Effector memory CD4-positive, alpha-beta T cell (primary cell): ENCODE measurements at places on chromosomes 3 and 15.

- no peak for DNase-seq
Observed at GRCh38 chr3:166489826-166490225, 652.6 kb upstream of the BCHE start.

- no peak for DNase-seq
Observed at GRCh38 chr3:46993986-46994385, 14.5 kb downstream of the NBEAL2 start.

DNA sequence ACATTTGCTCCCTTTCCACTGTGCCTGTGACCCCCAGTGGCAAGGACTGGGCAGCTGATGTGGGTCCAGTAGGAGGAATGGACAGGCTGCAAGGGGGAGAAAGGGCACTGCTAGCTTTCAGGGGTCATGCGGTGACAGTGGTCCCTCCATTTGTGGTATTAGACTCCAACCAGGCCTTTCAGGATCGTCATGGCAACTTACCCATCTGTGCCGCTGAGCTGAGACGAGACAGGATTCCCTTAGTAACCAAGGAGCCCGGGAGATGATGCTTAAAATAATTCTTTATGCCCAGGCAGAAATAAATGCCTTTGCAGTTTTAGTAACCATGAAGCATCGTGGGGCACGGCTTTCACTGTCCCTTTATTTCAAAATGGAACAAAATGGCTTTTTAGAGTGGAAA lies 15.9 kb upstream of the MRPL3 start:
- no peak for DNase-seq

DNA sequence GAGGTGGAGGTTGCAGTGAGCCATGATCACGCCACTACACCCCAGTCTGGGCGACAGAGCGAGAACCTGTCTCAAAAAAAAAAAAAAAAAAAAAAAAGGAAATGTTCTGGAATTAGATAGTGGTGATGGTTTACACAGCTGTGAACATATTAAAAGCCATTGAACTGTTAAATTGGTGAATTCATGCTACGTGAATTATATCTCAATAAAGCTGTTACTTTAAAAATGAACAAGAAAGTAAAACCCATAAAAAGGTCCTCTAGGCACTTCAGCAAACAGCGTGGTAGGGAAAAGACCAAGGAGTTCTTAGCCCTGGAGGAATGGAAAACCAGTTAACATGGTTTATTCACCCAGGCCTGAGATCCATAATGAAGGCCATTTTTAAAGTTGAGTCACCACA lies 180.1 kb downstream of the ATG7 start:
- DNase-seq = no peak

GRCh38 chr15:98937413-98938104 lies 70.0 kb downstream of the PGPEP1L start:
- no peak for DNase-seq

GRCh38 chr3:28171962-28172361 lies 69.5 kb upstream of the CMC1 start:
- no peak for DNase-seq

GRCh38 chr3:10309736-10310135 lies 11.2 kb downstream of the SEC13 start:
- DNase-seq = no peak

DNA sequence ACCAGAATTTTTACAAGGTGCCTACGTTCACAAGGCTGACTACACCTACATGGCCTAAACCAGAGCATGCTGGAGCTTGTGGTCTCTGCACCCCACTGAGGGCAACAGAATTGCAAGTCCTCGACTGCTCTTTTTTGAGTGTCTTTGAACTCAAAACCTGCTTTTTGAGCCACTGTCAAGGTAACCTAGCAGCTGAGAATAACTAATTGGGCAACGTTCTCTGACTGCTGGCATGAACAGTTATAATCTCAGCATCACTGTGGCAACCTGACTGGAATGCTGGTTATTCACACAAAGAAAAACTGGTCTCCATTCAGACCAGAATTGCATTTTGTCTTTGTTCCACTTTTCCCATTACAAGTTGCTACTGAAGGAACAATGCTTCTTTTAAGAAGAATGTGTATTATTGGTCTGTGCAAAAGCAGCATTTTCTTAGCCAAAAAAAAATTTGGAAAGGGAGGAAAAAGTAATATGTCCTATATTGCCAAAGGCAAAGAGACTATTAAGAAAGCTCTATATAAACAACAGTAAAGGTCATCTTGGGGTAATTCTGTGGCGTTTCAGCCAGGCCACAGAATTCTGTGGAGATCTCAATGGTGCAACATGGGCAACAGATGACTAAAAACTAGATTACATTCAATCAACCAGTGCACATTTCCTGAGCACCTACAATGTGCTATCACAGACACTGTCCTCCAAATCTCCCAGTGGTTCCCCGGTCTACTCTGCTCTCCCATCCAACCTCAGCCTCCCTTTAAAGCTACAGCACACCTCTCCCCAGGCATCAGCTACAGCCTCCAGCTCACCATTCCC lies 76.8 kb downstream of the TNIK start:
- DNase-seq = no peak

DNA sequence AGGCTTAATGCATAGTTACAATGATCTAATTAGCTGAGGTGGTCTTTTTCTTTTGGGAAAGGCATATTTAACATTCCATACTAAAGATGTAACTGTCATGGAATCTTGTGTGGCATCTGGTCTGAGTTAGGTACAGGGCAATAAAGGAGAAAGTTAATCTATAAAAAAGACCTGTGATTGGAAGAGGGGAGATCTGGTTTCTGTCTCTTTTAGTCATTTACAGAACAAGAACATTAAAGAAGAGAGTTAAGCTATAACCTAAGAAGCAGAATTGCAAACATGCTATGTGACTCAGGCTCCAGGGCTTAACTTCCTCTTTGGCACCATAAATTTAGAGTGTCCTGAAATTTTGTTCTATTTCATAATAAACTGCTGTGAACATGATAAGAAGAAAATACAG lies 47.2 kb upstream of the MME start:
- no peak for DNase-seq

DNA sequence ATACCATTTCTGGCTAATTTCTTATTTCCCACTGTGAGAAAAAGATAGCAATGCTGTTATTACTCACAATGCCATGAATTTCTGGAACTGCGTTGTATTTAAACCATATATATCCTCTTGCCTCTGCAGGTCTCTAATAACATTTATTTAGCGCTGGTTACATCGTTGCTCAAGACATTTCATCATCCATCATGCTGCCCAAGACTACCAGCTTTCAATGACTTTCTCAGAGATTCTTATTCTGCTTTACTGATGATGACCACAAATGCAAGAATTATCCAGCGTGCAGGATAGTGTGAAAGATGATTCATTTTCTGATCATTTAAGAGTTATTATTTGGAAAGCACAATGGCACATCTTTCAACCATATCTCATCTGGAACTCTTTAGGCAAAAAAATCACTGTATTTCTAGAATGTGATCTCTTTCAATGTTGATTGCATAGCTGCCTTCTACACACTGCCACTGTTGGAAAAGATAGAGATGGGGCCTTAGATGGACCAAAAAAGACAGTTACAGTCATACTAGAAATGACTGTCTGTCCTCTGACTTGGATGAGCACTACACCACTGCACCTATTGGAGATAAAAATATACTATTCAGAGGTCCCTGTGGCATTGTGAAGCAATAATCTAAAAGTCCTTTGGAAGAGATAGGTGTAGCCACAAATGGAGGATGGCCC lies 716.1 kb downstream of the NSUN3 start:
- no peak for DNase-seq

GRCh38 chr3:8519156-8519555 lies 17.5 kb downstream of the LMCD1 start:
- no peak for DNase-seq

- no peak for DNase-seq
Observed at GRCh38 chr15:28093752-28094535, 5.2 kb downstream of the OCA2 start.

DNA sequence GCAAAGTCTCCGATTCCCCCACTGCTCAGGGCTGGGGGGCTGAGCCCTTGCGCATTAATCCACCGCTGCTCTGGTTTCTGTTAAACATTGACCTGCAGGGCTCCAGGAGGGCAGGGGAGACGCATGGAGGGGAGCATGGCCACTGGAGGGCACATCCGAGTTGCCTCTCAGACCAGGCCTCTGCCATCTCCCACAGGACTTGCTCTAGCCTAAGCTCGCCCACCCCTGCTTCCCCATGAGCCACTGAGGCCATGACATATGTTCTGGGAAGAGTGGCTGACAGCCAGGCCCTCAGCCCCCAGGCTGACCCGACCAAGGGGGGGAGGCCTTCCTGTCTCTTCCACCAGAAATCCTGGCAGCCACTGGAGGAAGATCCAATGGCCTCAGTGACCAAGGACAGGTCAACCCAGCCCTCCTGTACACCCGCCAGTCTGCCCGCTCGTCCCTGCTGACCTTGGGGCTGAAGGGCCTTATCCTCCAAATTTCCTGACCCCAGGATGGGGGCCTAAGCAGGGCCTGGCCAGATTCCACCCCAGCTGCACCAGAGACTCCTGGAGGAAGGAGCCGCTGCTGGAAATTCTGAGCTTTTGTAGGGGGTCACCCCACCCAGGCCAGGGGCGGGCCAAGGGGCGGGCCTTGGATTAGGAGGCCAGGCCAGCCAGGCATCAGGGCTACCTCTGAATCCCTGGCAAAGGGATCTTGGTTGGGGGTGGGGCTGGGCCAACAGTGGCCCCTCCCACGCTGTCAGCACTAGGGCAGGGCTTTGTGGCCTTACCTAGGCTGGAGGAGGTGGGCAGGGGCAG lies at the start of gene HYAL1:
TSS of gene HYAL1 (minus strand) at position 562 of the 803 bp plus-strand sequence. CDS start 618 bp downstream, outside the sequence.
- no peak for DNase-seq

- no peak for DNase-seq
Observed at GRCh38 chr15:51180534-51180933, 85.8 kb upstream of the TNFAIP8L3 start.

- no peak for DNase-seq
Observed at GRCh38 chr3:116386168-116386567, 59.1 kb downstream of the LSAMP start.

- no peak for DNase-seq
Observed at GRCh38 chr15:66221126-66221525, 32.4 kb downstream of the MEGF11 start.

DNA sequence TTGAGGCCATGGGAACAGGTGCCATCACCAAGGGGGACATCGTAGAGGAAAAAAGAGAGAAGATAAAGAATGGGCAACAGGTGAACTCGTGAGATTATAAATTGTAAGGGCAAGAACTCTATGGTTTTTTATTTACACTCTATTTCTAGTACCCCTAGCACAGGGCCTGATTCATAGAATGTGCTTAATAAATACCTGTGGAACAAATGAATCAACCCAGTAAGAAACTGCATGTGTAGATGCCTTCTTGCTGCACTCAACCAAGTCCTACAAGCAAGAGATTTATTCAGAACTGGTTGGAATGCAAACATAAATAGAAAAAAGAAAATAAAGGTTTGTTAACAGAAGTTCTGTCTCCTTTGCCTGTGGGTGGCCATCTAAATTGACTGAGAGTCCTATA lies 18.7 kb upstream of the KPNA1 start:
- no peak for DNase-seq

GRCh38 chr3:60948488-60948887 lies 302.8 kb downstream of the FHIT start:
- no peak for DNase-seq

DNA sequence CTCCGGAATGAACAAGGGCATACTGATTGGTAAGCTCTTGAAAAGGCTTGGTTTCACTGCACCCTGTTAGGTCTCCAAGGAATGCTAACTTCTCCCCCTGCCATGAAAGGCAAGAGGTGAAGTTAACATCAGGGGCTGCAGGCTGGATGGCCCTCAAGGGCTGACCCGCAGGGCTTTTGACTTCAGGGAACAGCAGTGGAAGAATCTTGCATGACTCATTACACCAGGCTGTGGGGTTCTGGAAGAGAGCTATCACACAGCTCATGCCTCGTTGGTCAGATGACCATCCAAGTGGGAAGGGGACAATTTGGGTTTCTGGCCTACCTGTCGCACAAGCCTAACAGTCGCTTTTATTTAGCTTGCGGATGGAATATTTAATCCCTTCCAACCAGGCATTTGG lies 23.6 kb upstream of the ATG7 start:
- no peak for DNase-seq

DNA sequence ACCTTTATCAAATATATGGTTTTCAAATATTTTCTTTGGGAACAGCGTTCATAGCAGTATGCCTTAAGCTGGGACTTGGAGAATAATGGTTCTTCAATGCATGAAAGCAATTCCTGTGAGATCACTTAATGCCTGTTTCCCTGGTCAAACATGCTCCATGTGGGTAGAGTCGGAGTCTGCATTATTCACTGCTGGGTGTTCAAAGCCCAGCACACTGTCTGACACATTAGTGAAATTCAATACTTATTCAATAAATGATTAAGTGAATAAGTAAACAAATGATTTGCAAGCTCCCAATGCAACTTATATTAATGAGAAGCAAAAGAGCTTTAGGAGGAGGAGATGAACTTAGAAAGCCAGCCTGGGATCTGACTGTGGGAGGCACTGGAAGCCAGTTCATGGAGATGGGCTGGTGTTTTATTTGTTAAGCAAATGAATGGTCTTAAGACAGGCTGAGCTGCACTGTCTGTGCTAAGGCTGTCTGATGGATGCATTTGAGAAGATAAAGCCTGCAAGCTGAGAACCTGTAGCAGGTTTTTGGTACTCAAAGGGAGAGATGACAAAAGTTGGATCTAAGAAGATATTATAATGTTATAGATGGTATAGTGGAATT lies 490.8 kb downstream of the MCTP2 start:
- no peak for DNase-seq

DNA sequence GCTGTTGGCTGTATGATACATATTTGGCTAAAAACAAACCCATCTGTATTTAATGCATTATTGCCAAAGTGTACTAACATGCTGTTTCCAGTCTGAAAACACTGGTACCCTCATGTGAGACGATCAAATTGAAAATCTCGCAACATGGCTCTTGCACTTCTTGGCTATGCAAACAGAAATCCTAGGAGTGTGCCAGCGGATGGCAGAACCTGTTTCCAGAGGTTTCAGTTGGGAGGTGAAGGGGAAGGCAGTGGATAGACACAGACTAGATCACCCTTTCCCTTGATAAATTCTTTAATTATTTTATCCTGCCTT lies 350.3 kb downstream of the TUSC7 start:
- no peak for DNase-seq

GRCh38 chr3:122961146-122961545 lies 66.4 kb downstream of the SEMA5B start:
- DNase-seq = no peak

DNA sequence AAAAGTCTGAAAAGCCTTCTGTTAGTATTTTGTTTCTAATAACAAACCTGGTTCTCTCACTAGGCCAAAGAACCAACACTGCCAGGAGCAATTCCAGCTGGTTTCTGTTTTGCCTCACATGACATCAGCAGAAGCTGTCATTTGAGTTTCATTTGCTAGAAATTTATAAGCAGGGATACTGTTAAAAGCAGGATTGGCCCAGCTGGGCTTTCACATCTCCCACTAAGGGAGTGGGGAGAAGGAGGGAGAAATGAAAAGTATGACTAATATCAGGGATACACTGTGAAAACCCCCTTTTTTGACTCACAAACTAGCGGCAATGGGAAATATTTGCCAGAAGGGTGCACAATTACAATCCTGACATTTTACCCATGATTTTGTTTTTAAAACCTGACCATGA lies 5.3 kb downstream of the CCDC80 start:
- no peak for DNase-seq

DNA sequence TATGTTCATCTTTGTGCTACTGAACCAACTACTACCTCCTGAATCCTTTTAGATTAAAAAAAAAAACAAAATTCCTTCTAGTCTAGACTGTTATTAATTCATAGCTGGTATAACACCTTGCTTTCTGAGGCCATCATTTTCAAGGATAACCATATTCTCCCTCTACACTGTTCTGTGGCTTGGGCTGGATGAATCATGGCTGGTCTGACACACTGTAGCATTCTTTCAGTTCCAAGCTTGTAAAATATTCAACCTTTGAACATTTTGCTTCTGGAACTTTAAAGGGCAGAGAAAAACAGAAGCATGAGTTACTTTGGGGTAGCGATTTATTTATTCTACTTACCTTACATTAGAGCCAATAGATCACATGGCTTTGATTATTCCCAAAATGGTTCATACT lies 7.6 kb downstream of the HSPBAP1 start:
- DNase-seq = no peak
